ENCODE measurements at places on chromosomes 16 and 17. TPM values are rescaled to one million over a fixed set of nuclear protein-coding genes. Genes with fewer than 3 reads are reported as not detected.

The TMC7 gene
- total RNA-seq, result 5.0 TPM

The CDC42EP4 gene
- total RNA-seq, result 59.0 TPM

The ST6GALNAC2 gene
- 24.5 TPM for total RNA-seq

The CTRB1 gene
- total RNA-seq, result not detected

The CAMKK1 gene
- 10.1 TPM for total RNA-seq

The RASD1 gene
- 39.2 TPM for total RNA-seq

The RAPGEFL1 gene
- total RNA-seq, result 10.2 TPM

The TP53TG3C gene
- total RNA-seq, result not detected

The CCL4L2 gene
- 4.5 TPM for total RNA-seq

All from upper lobe of right lung (tissue), 1 donor.